Kidney glomerular epithelial cell (primary cell): ENCODE measurements at places on chromosomes 12 and 14.

DNA sequence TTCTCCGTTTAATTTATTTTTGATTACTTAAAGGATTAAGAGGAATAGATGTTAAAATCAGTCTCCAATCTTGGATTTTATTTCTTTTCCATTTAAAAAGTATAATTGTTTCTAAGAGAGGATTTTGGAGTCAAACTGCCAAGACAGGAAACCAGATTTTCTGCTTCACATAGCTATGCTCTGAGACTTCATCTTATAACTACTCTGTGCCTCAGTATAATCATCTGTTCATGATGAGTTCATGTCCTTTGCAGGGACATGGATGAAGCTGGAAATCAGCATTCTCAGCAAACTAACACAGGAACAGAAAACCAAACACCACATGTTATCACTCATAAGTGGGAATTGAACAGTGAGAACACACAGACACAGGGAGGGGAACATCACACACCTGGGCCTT is 9.0 kb upstream of the TAS2R31 start:
- DNase-seq: no peak

DNA sequence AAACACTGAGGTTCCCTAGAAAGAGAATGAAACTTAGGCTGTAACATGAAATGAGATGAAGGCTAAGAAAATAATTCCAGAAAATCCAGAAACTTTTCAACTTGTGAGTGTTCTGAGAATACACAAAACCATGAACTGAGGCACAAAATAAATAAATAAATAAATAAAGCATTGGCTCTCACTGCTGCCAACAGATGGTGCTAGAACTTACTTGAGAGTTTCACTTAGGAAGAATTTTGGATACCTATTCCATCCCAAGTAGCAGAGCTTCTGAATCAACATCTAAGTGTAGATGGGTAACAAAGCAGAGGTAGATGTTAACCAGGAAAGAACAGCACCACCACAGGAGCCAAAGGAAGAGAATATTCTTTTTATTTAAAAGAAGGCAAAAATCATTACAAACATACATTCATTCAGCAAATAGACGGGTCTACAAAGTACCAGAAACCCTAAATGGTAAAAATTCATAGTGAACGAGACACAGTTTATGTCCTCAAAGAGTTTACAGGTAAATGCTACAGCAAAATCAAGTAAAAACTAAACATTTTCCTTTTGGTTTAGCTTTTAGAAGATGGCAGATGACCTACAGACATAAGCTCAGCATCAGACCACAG is 16.7 kb downstream of the EPS8 start:
- no peak for DNase-seq

DNA sequence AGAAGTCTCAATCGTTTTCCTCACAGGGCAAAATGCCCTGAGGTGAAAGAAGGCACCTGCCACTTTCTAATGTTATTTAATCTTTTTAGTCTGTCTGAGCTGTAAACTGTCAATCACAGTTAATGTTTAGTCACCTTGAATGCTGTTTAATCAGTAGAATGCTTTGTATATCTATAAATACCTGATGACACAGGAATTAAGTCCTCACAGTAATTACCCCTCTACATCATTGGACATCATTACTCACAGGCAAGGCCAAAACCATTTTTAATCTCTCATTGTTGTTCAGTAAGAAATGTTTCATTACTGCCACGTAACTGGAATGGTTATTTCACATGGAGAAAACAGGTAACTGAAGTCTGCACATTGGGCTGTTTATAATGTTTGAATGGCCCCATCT is 178.8 kb downstream of the EXOC5 start:
- no peak for DNase-seq

DNA sequence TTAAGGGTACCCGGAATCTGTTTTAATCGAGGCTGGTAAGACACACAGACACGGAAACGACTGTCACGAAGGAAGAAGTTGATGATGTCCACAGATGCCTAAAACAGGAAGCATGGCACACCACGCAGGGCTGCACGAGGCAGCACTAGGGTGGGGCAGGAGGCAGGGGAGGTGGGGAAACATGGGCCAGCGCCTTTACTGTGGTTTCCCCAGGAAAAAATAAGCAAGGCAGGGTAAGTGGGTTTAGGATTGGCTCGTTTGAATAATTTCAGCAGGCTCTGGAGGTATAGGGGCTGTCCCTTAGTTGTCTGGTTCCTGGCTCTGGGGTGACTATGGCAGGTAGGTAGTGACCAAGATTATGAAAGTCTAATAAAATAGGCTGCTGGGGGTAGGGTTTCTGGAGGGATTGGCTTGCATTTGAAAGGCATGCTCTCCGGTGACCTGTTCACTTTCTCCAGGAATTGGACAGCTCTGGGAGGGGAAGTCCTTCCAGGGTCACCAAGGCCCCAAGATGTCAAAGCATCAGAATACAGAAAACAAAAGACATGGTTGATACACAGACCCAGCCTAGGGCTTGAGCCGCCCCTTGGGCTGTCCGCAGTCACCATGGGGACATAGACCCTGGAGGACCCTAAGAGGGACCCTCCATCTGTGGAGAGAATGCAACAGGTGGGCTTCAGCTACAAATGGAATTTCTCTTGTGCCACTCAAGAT is 35.3 kb downstream of the MAP1LC3B2 start:
- no peak for DNase-seq

DNA sequence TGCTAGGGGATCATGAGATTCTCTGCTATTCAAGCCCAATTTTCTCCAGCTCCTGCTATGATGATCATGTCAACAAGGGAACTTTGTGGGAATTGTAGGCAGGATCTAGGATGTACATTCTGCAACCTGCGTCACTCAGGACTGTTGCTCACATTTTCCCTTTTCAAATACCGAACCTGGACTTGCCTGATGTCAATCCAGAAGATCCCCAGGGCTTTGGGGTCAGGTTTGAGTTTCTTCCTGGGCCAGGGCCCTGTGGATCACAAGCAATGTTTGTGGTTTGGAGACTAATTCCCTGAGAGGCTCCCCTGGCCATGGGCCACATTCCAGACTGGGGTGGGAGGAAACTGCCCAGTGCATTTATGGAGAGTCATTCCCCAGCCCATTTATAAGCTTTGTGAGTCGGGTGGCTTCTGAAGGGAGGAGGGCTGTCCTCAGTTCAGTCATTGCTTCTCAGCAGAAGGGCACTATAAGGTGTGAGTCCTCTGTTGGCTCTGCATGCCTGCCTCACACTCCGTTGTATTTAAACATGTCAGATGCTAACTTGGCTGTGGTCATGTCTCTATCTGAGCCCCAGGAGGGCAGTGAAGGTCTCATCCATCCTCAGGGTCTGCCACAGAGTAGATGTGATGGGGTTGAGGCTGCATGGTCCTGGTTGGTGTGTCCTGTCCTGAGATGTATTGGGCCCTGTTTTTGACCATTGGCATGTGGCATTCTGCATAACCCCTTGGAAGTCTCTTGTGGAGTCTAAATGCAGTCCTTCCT is 6.5 kb downstream of the KRT86 start:
- peak; percentile 96 for DNase-seq

DNA sequence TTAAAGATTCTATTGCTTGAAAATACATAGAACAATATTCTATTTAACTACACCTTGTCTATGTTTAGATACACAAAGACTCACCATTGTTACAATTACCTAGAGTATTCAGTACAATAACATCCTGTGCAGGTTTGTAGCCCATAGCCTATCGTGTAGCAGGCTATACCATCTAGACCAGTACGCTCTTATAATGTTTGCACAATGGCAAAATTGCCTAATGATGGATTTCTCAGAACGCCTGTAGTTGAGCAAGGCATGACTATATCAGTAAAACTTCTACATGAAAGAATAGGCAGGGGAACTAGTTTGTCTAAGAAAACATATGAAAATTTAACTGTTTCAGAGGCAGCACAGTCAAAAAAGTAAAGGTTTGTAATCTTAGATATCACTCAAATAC is 375.9 kb downstream of the DAD1 start:
- no peak for DNase-seq

- no peak for DNase-seq
Measured at GRCh38 chr12:2084553-2085296, 31.9 kb downstream of the CACNA1C start.

DNA sequence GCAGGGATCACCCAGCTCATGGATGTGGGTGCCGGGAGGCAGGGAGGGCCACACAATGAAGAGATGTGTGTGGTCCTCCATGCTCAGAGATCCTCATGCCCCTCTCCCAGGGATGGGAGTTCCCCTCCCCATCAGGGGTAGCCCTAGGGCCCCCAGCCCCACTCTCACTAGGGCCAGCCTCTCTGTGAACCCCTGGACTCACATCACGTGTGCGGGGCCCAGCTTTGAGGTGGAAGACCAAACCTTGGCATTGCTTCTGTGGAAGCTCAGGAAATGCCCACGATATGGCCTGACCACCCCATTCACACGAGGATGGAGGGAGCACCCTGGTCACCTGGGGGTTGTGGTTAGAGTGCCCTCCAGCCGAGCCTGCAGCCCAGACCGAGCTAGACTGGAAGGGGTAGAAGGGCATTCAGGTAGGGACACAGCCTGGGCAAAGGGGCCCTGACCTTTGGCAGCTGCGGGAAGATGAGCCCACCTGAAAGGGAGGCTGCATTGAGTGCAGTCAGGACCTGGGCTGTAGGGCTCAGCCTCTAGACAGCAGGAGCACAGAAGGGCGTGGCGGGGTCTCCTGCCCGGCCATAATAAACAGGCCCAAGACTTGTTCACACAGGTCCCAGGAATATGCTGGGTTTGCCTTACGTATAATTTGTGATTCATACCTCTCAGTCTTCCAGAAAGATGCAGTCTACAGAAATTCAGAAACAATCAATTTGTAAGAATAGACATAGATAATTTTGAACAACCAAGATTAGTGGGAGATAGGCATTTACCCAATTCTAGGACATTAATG is 34.8 kb upstream of the RCOR1 start:
- no peak for DNase-seq

- DNase-seq: no peak
Measured at GRCh38 chr14:49919825-49920659, 27.2 kb downstream of the ARF6 start.

DNA sequence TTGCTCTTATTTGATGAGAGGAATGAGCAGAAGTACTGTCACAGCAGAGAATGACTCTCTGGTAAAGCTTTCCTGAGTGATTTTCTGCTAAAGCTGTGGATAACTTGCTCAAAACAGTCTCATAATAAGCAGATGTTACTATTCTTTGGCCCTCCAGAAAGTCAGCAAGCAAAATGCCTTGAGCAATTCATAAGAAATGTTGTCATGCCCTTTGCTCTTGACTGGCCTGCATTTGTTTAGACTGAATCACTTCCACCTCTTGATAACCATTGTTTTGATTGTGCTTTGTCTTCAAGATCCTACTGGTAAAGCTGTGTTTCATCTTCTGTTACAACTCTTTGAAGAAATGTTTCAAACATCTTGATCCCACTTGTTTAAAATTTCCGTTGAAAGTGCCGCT is 457.9 kb upstream of the FOXG1 start:
- peak; percentile 42 for DNase-seq

- no peak for DNase-seq
Measured at GRCh38 chr12:116406529-116406928, 129.0 kb upstream of the MED13L start.

DNA sequence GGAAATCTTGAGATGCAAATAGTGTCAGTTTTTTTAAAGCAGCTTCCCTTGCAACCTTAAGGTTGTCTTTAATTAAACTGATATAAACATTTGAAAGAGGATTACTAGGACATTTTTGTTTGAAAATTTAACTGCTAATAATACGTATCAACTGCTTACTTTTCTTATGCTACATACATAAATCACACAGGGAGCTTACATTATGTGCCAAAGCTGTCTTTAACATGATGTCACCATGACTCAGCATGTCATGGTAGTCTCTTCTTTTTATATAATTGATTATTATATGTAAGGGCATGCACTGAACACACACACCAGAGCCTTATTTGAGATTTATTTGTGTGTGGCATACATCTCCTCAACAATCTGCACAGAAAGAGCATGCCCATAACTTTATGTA is 63.0 kb upstream of the PTHLH start:
- DNase-seq: no peak

- DNase-seq: no peak
Measured at GRCh38 chr12:76106631-76107030, 22.1 kb upstream of the NAP1L1 start.

DNA sequence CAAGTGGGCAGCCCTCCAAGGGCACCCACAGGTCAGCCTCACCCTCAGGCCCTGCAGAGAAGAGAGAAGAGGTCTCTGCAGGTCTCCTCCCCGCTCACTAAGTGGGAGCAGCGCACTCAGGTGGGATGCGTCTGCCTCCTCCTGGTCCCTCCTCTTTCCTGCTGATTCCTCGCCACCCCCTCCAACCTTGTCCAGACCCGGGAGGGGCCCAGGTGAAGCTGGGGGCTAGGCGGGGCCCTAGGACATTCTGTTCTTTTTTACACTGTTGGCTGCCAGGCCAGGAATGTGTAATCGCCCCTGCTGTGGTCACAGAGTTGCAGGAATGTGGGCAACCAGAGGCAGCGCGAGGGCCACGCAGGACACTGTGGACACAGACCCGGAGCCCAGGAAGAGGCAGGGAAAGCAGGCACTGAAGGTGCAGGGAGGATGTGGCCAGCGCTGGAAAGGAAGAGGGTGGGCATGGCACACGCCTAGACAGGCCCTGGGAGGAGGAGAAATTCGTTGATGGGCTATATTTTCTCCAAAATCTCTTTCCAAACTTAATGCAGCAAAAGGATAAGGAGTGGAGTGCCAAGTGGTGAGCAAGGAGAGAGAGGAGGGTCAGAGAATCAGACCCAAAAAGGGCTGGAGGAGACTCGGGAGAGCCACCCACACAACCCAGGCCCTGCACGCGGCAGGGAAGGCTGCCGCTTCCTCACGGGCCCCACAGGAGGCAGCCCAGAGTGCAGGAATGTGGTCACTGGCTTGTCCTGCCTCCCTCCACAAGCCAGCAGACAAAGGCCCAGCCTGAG is 911 bp upstream of the SCNN1A start:
- no peak for DNase-seq

DNA sequence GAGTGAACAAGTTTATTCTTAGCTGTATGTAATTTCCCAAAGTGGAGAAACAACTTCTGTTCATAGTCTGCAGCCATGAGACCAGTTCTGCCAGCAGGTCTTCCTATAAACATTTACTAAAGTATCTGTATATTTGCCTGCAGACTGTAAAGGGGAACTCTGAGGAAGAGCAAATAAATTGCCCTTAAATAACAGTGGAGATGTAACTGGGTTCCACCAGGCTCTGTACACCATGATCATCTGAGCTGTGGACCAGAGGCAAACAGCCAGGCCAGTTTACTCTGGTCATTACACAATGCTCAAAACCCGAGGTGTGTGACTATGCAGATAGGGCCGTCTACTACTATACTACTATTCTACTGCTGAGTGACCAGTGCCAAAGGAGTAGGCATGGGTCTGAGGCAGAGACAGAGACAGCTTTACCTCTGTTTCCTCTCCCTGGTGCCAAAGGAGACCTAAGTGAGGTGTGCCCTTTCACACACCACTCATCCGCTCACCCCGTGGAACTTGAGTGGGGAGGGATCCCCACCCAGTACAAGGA is 21.1 kb upstream of the CERS5 start:
- DNase-seq: no peak

DNA sequence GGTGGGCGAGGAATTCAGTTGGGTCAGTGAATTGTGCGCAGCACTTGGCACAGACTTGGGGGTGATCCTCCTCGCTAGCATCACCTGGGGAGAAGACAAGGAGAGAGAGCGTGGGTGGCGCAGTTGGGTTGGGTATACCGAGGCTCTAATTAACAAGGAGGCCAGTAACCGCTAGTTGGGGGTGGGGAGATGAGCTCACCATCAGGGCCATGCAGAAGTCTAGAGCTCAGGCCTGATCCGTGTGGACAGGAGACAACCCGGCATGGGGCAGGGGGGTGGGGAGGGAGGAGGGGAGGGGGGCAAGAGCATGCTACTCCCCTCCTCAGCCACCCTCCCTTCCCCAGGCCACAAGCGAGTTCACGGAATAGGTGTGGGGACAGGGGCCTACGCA is 580 bp downstream of the SALL2 start:
- no peak for DNase-seq
